ENCODE measurements at places on chromosomes 13 and 19.

DNA sequence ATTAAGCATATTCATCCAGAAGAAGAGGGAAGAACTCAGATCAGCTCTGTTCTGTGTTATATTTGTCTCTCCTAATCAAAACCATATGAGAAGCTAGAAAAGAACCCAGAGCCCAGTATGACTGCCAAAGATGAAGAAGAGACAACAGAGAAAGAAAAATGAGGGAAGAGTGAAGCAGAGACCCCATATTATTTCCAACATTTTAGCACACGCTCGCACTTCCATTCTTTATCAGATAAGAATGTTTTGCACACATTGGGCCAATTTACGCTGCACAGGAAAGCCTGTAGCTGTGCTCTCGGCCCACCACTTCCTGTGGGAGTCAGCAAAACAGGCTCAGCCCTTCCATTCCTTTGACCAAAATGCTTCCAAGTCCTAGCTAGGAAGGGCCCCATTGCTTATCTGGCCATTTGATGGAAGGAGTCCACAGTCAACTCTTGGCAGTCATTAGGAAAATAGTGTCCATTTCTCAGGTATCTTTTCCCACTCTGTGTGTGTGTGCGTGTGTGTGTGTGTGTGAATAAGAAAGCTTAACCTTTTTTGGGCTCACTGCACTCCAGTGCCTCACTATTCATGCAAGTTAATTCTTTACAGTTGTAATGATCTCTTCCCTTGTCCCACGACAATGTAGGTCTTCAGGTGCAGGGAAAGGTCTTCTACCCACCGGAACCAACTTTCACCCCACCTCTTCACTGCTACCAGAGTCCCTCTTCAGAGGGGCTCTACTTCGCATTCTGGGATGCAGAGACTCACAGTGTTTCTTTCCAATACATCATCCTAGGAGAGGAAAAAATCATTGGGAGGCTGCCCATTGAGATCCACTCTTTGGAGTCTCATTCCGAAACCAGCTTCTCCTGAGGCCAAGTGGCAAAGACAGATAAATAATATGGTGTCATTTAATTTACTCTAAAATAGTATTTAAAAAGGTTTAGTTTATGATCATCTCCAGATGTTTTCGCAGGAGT lies 237.5 kb downstream of the COG6 start:
- DNase-seq: peak; percentile 0

DNA sequence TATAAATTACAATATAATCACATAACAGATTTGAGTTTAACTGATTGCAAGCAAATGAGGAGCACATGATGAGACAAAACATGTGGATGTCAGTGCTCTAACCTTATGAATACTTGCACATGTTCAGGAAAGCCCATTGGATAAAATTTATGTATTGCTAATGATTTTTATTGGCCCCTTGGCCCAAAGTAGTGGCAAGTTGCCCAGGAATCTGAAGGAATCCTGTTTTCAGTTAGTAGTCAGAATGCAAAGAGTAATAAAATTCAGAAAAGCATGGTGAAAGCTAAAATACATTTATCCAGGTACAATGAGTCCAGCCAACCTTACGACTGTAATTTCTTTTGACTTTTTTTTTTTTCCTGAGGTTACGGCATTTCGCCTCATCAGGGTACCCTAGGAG lies 1539.4 kb downstream of the EFNB2 start:
- no peak for DNase-seq

GRCh38 chr13:40069173-40070044 lies 413.9 kb downstream of the COG6 start:
- peak; percentile 61 for DNase-seq

DNA sequence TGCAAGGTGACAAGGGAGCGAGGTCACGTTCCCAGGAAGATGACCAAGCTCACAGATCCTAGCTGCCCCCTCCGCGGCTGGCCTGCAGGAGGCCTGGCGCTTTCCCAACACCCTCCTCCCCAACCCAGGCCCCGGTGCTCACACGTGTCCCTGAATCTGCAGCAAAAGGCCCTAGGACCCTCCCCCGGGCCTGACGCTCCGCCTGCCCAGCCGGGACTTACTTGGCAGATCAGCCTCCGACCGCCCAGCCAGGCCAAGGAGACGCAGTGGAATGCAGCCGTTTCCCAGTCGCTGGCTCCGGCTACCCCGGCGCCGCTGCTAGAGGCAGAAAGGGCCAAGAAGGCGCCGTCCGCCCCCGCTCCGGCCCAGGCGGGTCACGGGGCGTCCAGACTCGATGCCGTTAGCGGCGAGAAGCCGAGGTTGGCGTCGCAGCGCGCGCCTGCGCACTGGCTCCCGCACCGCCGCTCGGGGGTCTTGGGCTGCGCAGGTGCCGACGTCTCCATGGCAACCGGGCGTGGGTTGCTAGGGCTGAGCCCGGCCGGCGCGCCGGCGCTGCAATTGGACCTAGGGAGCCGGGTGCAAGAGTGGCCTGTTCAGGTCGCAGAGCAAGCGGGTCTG lies at the start of gene PNMA8A:
Gene PNMA8A (minus strand): TSS at position 448 of the 618 bp plus-strand sequence. CDS start 528 bp downstream, outside the sequence.
- no peak for DNase-seq

DNA sequence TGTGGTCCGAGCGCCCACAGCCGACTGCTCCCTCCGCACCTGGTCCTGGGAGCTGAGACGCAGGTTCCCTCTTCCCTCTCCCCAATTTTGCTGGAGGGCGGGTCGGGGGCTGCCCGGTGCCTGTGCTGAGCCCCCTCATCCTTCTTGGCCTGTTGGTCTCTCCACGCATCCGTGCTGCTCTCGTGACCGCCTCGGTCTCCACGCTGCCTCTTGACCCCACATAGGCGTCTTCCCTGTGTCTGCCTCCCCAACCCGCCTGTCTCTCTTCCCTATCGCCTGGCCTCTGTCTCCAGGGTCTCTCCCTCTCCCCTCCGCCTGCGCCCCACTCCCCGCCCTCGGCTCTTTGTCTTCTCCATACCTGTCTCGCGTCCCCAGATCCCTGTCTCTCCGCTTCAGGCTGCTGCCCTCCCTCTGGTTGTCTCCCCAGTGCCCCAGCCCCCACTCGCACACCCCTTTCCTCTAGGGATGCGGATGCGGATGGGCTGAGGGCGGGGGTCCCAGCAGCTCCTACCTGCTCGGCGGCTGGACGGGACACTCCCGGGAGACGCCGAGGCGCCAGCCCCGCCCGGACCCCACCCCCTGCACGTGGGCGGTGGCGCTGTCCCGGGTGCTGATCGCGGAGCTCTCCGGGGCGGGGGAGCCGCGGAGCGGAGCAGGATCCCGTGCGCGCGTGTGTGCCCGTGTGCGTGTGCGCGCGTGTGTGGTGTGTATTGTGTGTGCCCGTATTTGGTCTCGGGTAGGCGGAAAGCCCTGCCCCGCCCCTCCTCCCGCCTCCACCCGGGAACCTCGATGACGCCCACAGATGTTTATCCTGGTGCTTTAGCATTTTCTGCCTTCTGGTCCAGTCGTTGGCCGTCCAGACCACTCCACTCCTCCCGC lies at the start of gene SYT5:
Gene SYT5 (minus strand): TSS at position 684 of the 879 bp plus-strand sequence. CDS start 1,248 bp downstream, outside the sequence.
- peak; percentile 48 for DNase-seq

- DNase-seq: no peak
Measured at GRCh38 chr19:3792114-3792513, 5.9 kb upstream of the MATK start.

GRCh38 chr13:39189778-39190177 lies 151.5 kb downstream of the NHLRC3 start:
- DNase-seq: no peak

GRCh38 chr19:51771376-51772130 lies 10.6 kb downstream of the FPR2 start:
- DNase-seq: no peak

DNA sequence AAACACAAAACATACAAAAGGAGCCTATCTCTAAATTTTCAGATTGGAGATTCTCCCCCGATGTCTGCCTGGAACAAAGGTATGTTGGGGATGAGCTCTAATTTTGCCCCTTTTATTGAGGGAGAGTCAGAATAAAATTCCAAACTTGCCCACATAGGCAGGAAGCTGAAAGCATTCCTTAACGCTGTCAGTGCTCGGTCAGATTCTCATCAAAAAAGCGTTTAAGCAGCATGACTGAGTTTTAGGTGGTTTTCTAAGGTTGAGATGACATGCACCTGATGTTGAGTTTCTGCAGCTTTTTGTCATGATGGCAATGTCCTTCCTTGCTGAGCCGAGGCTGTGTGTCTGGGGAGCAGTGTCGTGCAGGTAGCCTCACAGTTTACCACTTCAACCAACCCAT lies 48.4 kb upstream of the MEDAG start:
- no peak for DNase-seq

DNA sequence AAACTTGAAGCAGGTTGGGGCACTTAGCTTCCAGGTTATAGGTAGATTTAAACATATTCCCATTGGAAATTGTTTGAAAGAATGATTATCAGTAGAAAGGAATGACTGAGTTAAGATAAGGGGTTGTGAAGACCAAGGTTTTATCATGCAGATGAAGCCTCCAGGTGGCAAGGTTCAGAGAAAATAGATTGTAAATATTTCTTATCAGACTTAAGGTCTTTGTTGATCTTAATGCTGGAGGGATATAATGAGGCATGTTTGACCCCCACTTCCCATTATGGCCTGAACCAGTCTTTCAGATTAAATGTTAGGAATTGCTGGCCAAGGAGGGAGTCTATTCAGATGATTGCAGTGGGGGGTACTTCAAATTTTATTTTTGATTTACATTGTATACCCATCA lies 1486.5 kb upstream of the PRR20A start:
- no peak for DNase-seq

DNA sequence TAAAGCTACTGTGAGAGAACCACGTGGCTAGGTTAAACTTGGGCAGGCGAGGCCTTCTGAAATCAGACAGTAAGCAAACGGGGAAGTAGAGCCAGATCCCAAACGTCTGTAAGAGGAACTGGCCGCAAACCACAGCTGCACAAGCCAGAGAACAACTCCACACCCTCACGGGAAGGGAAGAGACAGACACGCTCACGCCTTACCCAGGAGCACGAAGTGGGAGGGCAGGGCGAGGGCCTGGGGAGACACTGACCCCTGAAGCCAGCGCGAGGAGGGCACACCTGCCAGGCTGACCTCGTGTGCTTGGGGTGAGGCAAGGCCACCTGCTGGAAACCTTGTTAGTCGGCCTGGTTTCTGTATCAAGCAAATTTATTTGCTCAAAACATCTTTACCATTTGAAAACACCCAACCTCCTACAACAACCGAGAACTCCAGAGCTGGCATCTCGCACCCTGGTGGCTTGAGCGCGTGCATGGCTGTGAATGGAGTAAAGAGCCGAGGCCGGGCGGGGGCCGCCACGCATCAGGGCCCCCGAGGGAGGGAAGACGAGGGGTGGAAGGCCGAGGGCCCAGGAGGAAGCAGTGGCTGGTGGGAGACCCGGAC lies 7.3 kb downstream of the POLR2E start:
- no peak for DNase-seq

- DNase-seq: no peak
Measured at GRCh38 chr13:28373810-28374209, 121.1 kb downstream of the FLT1 start.

DNA sequence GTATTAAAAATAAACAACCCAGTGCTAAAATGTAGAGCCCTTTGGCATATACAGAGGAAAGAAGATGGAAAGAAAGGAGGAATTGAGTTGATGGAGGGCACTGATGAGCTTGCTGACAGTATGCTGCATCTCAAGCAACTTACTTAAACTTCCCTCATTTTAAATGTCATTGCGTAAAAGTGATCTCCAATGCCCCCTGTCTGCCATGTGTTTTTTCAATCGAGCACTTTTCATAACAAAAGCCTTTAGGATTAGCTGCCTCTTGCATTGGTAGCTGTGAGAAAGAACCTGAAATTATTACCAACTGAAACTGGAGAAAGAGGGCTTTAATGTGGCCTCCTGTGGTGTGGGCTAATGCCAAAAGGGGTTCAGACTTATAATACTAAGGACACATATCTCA lies 541.6 kb downstream of the SUCLA2 start:
- no peak for DNase-seq

GRCh38 chr13:79589603-79590393 lies 108.8 kb downstream of the NDFIP2 start:
- no peak for DNase-seq

DNA sequence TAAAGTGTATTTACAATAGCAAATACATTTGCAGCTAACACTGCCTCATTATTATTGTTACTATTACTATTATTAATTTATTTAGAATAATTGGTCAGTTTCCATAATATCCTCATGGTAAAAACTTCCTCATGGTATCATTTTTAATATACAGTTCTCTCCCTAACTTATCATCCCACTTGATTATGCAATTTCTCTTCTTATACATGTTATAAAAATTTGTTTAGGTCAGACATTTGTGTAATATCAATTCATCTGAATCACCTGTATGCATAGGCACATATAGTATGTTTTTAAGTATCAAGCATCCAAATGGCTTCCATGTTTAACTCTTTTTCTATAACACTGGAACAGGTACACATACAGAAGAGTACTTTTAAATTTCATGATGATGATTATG lies 210.8 kb upstream of the STARD13 start:
- DNase-seq: no peak

DNA sequence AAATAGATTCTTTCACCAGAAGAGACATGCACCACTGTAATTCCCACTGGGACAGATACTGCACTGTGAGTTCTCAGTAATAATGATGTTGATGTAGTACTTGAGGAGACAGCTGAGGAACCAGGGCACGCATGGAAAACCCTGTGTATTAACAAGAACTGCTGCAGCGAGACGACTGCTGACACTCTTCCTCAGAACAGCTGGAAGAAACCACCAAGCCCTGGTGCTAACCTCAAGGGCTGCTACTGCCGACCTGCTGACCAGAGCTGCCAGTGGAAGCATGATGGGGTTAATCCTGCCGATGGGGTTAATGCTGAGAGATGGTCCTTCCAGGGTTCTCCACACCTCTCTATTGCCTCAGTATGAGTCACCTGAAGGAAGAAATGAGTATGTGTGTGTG lies 45.6 kb downstream of the EDNRB start:
- DNase-seq: no peak

DNA sequence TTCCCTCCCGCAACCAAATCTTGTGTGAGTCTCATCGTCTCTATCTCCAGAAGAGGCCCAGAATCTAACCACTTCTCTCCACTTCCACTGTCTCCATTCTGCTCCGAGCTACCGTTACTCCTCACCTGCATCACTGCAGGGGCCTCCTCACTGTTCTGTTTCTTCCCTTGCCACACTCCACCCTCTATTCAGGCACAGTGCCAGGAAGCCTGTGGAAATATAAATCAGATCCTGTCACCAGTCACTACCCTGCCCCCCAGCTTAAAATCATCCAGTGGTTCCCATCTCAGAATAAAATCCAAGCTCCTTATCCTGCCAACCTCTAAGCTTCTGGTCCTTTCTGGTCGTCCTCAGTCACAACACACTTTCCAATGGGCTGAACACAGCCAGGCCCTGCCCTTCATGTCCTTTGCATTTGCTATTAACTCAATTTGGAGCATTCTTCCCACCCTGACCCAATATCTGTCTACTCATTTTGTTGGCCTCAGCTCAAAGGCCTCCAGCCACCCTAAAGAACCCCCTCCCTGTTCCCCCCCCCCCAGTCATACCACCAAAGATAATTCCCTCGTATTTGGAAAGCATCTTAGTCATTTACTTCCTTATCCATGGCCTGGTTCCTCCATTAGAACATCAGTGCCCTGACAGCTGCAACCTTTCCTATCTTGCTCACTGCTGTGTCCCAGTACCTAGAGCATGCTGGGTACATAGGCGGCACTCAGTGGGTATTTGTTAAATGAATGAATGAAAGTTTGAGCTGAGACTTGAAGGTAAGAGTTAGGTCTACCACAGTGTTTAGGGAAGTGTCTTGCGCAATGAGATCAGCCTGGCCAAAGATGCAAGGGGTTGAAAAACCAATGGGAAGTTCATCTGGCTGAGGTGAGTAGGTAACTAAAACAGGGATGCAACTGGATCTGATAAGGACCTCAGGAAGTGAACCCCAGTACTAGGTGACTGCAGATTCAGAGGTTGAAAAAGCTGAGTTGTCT lies 24.4 kb downstream of the ZNF175 start:
- DNase-seq: no peak
